ENCODE measurements at places on chromosomes 1 and 21. TPM values are rescaled to one million over a fixed set of nuclear protein-coding genes. Genes with fewer than 3 reads are reported as not detected.

DNA sequence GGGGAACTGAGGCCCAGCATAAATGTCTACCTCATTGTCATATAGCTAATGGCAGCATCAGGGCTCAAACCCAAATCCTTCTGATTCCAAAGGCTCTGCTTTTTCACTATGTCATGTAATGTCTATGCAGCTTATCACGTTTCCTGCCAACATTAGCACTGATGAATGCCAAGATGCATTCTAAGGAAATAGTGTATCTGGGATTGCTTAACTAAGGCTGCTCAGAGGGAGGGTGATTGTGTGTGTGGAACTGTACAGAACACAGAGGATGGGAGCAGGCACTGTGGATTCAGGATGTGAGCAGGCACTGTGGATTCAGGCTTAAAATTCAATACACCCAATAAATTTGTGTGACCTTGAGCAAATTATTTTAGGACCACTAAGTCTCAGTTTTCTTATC lies 456.4 kb upstream of the DEPDC1 start:
- DNase-seq, result no peak
- H3K4me1 ChIP-seq, result no peaks in the 10 kb centered on the region
- no peak overlapping the region for H3K27ac ChIP-seq
- H3K4me3 ChIP-seq, result no peak overlapping the region

- H3K4me1 ChIP-seq, result no peaks in the 10 kb centered on the region
- no peak for DNase-seq
- peaks cover 16% of the 10 kb centered on the region for H3K27me3 ChIP-seq
- H3K36me3 ChIP-seq, result no peaks in the 10 kb centered on the region
Observed at GRCh38 chr1:181482001-181482430, 1.3 kb upstream of the CACNA1E start.

GRCh38 chr1:198363625-198364151 lies 176.8 kb downstream of the ATP6V1G3 start:
- H3K27ac ChIP-seq, result no peak overlapping the region
- H3K4me1 ChIP-seq, result no peaks in the 10 kb centered on the region
- no peak for DNase-seq
- no peaks in the 10 kb centered on the region for H3K27me3 ChIP-seq
- no peaks in the 10 kb centered on the region for H3K36me3 ChIP-seq

GRCh38 chr1:66401244-66401643 lies 132.7 kb upstream of the SGIP1 start:
- H3K4me3 ChIP-seq, result no peak overlapping the region
- H3K27ac ChIP-seq, result no peak overlapping the region
- no peaks in the 10 kb centered on the region for H3K27me3 ChIP-seq
- H3K4me1 ChIP-seq, result no peaks in the 10 kb centered on the region
- no peak for DNase-seq

DNA sequence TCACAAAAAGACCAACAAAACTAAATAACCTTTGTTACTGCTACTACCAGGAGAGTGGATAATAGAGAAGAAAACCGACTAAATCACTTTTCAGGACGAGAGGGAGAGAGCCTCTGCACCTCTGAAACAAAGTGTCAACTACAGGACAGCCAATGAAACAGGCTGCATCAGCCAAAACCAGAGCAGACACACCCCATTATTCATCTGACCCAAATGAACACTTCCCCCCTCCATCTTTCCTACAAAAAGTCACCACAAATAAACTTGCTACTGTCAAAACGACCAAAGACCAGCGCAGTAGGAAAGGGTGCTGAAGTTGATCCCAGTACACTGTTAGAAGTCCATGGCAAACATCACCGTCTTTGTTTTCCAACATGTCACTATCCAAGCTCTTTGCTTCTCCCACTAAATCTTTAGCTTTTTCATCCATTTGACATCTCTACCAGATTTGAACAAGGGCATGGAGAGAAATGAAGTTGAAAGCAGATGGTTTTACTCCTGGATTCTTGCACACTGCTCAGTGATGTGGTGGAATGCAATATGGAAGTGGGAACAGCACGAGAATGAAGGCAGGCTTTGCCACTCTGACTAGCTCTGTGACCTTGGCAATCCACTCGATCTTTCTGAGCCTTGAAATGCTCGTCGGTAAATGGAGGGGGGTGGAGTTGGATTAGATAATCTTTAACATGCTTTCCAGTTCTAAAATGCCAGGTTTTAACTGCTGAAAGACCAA lies 20.5 kb downstream of the DSTYK start:
- no peak for DNase-seq
- H3K36me3 ChIP-seq, result no peaks in the 10 kb centered on the region
- H3K27ac ChIP-seq, result no peak overlapping the region

GRCh38 chr1:45721207-45721606 lies 29.2 kb downstream of the IPP start:
- no peak for DNase-seq
- no peak overlapping the region for H3K4me3 ChIP-seq
- H3K36me3 ChIP-seq, result peaks cover 2% of the 10 kb centered on the region
- no peak overlapping the region for H3K27ac ChIP-seq

DNA sequence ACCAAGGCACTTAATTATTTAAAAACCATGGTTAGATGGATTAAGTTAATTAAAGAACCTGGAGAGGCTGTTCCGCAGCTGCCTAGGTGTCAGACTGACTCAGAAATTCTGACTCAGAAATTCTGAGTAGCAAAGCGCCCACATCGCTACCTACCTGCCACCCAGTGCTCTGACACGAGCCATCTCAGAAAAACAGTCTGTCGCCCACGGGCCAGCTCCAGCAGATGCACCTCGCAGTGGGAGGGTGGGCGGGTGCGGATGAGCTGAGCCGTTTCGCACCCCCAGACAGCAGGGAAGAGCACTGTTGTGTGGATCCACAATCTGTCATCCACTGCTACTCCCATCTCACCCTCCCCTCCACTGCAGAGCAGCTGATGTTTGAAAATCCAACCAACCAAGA lies 13.5 kb downstream of the KCNK1 start:
- no peaks in the 10 kb centered on the region for H3K36me3 ChIP-seq
- no peak overlapping the region for H3K4me3 ChIP-seq
- H3K27me3 ChIP-seq, result no peaks in the 10 kb centered on the region
- H3K27ac ChIP-seq, result no peak overlapping the region

DNA sequence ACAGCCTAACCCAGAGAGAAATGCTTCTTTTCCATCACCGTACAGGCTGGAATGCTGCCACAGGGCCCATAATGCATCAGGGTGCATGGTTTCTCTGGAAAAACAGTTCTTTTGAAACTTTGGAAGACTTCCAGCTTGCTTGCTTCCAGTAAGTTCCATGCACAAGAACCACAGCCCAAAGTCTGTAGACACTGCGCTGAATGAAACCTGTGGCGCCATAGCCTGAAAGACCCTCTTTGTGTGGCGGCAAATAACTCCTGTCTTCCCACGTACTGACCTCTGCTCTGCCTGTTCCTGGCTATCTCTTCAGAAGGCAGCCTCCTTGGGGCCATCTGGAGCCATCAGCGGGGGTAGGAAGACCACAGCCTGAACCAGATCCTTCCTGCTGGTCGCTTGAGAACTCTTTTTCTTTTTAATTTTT lies 15.1 kb downstream of the MIIP start:
- no peak for DNase-seq
- H3K4me3 ChIP-seq, result no peak overlapping the region
- no peaks in the 10 kb centered on the region for H3K27me3 ChIP-seq
- H3K4me1 ChIP-seq, result peaks cover 3% of the 10 kb centered on the region
- H3K27ac ChIP-seq, result no peak overlapping the region
- peaks cover 7% of the 10 kb centered on the region for H3K36me3 ChIP-seq

GRCh38 chr1:173682184-173682583 lies 12.5 kb upstream of the ANKRD45 start:
- H3K4me1 ChIP-seq, result no peaks in the 10 kb centered on the region
- H3K36me3 ChIP-seq, result no peaks in the 10 kb centered on the region
- no peak overlapping the region for H3K27ac ChIP-seq
- no peak for DNase-seq

- DNase-seq, result peak; percentile 44
- H3K4me1 ChIP-seq, result no peaks in the 10 kb centered on the region
- no peak overlapping the region for H3K4me3 ChIP-seq
- no peak overlapping the region for H3K27ac ChIP-seq
- H3K27me3 ChIP-seq, result no peaks in the 10 kb centered on the region
- H3K36me3 ChIP-seq, result no peaks in the 10 kb centered on the region
Observed at GRCh38 chr1:224700918-224701531, 84.9 kb downstream of the CNIH3 start.

DNA sequence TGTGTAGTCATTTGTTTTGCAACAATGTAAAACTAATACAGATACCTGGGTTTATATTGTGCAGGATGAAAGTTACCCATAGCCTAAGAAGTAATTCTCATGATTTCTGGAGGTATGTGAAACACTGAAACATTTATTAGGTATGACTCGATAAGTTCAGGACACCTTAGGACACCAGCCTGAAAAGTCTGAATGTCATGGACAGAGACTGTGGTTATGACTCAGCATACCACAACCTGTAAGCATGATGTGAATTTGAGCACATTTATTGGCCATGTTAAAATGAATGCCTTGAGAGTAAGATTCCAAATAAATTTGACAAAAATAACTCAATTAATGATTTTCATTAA lies 1471.7 kb upstream of the B3GALT2 start:
- no peaks in the 10 kb centered on the region for H3K27me3 ChIP-seq
- H3K4me1 ChIP-seq, result no peaks in the 10 kb centered on the region
- no peak for DNase-seq

- DNase-seq, result no peak
- no peaks in the 10 kb centered on the region for H3K36me3 ChIP-seq
- no peak overlapping the region for H3K4me3 ChIP-seq
- H3K4me1 ChIP-seq, result no peaks in the 10 kb centered on the region
- no peaks in the 10 kb centered on the region for H3K27me3 ChIP-seq
Observed at GRCh38 chr1:197413564-197413963, 145.5 kb downstream of the CRB1 start.

DNA sequence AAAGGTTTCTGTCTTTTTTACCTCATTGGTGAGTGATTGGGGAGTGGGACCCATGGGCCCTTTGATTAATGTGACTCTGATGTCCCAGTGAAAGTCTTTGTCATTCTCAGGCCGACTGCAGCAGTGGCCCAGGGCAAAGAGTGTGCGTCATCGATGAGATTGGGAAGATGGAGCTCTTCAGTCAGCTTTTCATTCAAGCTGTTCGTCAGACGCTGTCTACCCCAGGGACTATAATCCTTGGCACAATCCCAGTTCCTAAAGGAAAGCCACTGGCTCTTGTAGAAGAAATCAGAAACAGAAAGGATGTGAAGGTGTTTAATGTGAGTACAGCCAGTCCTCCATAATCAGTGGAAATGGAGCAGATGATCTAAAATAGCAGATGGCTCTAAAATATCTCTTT lies 19.4 kb downstream of the NTPCR start:
- H3K4me3 ChIP-seq, result no peak overlapping the region
- no peaks in the 10 kb centered on the region for H3K27me3 ChIP-seq
- H3K4me1 ChIP-seq, result peaks cover 3% of the 10 kb centered on the region

- no peak overlapping the region for H3K27ac ChIP-seq
- H3K27me3 ChIP-seq, result no peaks in the 10 kb centered on the region
- no peaks in the 10 kb centered on the region for H3K36me3 ChIP-seq
- peak; percentile 58 for DNase-seq
- no peaks in the 10 kb centered on the region for H3K4me1 ChIP-seq
Observed at GRCh38 chr1:217333939-217334338, 297.0 kb downstream of the GPATCH2 start.

DNA sequence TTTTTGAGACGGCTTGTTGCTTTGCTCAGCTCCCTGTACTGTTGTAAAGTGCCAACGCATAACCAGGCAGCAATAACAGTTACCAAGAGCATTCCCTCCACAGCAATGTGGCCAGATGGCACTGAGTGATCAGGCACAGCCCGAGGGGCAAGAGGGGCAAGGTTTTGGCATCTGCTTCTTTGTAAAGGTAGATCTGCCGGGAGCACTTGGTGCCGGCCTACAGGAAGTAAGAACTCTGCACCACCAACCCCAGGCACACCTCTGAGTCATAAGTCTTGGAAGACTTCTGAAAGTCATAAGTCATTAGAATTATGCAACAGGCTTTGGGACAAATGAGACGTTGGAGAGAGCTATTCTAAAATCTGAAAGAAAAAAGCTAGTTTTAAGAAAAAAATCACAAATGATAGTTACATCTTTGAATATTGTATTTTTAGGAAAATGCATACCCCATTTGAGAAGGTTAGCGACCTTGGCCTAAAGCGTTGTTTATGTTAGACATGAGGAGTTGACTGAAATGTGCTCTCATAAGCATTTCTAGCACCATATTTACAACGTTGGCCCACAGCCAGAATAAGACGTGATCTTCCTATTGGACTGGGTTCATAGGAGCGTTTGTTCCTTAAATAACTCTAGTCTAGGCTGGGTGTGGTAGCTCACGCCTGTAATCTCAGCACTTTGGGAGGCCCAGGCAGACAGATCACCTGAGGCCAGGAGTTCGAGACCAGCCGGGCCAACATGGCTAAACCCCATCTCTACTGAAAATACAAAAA lies 37.7 kb upstream of the MAP10 start:
- H3K27me3 ChIP-seq, result no peaks in the 10 kb centered on the region
- no peak overlapping the region for H3K27ac ChIP-seq
- no peaks in the 10 kb centered on the region for H3K36me3 ChIP-seq
- H3K4me3 ChIP-seq, result no peak overlapping the region
- no peak for DNase-seq

The GUCA2A gene
- polyA plus RNA-seq, result not detected

The GUK1 gene
- 742 TPM for polyA plus RNA-seq

The LRP8 gene
- polyA plus RNA-seq, result 19.9 TPM

The LCE3D gene
- not detected for polyA plus RNA-seq

The S100A7 gene
- not detected for polyA plus RNA-seq
